GM12878 (cell line): ENCODE measurements at places on chromosomes 11 and 22. TPM values are rescaled to one million over a fixed set of nuclear protein-coding genes. Genes with fewer than 3 reads are reported as not detected.

DNA sequence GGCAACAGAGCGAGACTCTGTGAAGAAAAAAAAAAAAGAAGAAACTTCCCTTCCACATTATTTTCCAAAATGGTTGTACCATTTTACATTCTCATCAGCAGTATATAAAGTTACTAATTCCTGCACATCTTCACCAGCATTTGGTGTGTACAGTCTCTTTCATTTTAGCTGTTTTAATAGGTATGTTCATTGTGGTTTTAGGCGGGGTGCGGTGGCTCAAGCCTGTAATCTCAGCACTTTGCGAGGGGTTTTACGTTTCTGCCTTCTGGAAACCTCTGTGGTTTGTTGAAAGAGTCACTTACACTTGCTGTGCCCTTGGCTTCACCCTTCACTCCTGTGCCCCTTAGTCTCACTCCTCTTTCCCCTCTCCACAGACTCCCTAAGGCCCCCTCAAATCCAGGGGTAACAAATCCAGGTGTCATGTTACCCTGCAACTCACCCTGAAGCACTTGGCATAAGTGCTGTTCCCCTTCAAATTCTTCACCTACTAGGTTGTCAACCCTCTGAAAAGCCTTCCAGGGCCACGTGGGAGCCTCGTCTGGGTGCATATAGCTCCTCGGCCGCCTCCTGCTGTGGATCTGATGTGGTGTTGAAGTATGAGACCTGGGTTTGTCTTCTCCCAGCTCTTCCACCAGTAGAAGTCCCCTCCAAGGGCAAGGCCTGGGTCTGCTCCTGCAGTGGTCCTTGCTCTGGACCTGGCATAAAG lies 20.8 kb downstream of the TOB2 start:
- DNase-seq: no peak

ZC3H12C gene
- total RNA-seq: 6.9 and 7.4 TPM in 2 replicates

DNA sequence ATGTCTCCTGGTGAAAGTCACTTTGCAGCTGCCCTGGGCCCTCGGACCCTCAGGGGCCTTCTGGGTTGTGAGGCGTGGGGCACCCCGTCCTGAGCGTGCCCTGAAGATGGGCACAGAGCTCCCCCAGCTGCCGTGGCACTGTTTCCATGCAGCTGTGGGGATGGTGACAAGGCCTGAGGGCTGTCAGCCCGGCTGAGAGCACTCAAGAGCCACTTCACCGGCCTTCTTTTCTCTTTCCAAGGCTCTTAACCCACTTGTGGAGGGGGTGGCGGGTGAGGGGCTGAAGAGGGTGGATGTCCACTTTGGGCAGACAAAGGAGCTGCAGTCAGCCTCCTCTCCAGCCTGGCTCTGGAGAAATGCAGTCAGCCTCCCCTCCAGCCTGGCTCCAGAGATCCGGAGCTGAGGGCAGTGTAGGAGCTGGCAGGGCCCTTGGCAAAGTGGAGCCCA lies 239.5 kb downstream of the ST3GAL4 start:
- no peak for DNase-seq

- DNase-seq: no peak
These were observed at the start of gene BCR for GRCh38 chr22:23180301-23180892. Gene BCR, plus strand, starts transcription at chr22:23180509. Its CDS starts 452 bp downstream, at chr22:23180961.

- DNase-seq: peak; percentile 8
These were observed 39.8 kb downstream of the SYN3 start for GRCh38 chr22:33018232-33018864.

- no peak for DNase-seq
These were observed 4.7 kb upstream of the HBE1 start for GRCh38 chr11:5274395-5274794.

GRCh38 chr11:135002236-135002635 lies 590.2 kb upstream of the B3GAT1 start:
- no peak for DNase-seq

GRCh38 chr11:1791912-1792311 lies 28.2 kb upstream of the CTSD start:
- no peak for DNase-seq
